ENCODE measurements at places on chromosomes 7 and 10. TPM values are rescaled to one million over a fixed set of nuclear protein-coding genes. Genes with fewer than 3 reads are reported as not detected.

DNA sequence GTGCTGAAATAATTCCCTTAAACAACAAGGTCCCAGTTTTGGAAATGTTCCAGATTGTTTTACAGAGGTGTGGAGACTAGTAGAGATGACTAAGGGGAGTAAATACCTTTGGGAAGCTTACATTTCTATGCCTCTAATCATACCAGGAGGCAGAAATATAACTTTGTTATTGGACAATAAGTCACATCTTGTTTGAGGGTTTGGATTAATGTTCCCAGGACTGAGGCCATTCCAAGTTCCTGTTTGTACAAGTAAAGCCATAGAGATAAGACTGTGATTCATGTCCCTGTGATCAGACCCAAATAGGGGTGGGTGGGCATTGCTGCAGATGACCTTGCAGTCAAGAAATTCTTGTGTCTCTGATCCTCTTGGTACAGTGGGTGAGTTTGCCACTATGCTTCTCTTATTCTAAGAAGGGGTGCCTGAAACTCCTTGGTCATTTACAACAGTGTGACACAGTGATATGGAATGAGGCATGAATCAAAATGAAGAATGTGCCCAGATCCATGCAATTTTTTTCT is 508.3 kb downstream of the SORCS3 start:
- DNase-seq = no peak

The GATA3 gene
- 10.4 TPM for total RNA-seq

DNA sequence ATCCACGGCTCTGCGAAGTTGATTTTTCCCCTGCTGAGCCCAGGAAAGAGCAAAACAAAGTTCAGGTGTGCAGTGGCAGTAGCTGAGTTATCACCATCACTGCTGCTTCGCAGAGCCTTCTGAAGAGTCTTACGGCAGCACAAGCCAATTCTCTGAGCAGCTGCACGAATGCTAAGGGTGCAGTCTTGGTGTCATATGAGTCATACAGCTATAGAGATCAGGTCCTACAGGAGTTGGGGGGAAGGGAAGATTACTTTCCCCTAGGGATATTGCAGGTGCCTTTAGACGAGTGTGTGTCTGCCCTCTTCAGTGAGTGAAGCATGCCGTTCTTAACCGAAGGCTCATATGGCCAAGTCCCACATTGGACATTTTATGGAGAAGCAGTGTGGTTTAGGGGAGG is 227.8 kb downstream of the CELF2 start:
- DNase-seq = no peak

GRCh38 chr7:150476285-150476684 is 25.9 kb downstream of the GIMAP8 start:
- no peak for DNase-seq

DNA sequence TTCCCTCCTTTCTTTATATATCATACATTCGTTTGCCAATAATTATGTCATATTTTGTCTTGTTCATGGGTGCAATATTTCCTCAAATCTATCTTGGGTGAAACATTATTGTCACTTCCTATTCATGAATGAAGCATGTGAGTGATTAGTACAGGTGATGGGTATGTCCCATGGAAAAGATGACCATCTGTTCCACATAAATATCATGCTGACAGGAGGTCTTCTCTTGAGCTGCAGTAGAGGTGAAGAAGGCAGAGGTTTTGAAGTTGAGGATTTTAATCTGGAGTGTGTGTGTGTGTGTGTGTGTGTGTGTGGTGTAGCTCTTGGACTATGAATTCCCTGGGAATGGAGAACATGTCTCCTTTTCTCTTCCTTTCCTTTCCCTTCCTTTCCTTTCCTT is 350.5 kb upstream of the CHRM2 start:
- no peak for DNase-seq

- DNase-seq = no peak
Observed at GRCh38 chr10:132647424-132647823, 109.8 kb downstream of the INPP5A start.

- no peak for DNase-seq
Observed at GRCh38 chr10:91172348-91172747, 48.1 kb upstream of the PCGF5 start.

GRCh38 chr7:30434140-30434799 is 44.3 kb downstream of the NOD1 start:
- no peak for DNase-seq

DNA sequence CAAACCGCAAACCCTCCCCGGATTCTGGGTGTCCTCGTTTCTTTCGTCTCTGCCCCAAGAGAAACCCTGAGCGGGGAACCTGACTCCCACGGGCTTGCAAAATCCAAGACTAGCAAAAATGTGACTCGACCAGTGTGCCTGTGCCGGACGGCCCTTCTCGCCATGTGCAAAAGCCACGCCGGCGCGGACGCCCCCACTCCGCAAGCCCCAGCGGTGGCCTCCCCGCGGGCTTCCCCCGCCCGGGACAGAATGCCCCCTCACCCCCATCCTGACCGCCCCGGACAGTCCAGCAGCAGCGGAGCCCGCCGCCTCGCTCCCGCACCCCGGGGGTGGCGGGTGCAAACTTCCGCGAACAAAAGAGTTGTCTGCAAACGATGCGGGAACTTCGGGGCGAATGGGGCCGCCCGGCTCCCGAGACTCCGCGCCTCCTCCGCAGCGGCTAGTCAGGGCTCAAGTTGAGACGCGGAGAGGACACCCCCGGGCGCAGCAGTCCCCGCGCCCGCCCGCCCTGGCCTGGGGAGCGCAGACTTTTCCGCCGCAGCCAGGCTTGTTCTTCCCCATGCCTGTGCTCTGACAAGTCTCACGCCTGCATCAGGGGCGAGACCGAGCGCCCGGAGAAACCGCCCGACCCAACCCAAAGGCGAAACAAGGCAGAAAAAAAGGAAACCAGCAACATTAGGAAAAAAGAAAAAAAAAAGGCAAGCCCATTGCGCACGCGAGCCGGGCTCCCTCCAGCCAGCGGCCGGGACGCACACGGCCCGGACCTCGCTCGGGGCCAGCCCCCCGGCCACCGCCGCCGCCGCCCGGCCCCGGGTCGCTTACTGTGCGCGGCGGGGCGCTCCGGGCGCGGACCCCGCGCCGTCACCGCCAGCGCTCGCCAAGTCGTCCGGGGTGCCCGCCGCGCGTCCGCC is 732 bp downstream of the FAM53B start:
- DNase-seq = no peak

DNA sequence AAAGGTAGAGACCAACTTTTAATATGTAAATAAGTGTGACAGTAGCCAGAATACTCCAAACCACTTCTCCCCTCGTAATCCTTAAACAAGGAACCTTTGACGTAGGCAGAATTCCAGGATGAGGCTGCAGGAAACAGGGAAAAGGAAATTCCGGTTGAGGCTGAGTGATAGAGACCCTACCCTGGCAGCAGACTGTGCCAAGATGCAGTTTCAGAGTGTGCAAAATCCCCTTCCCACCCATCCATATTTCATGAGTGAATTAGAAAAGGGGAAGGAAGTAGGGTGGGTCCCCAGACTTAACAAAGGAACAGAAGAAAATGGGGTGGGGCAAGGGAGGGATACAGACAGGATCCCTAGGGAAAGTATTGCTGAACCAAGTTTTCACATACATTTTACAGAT is 143.0 kb downstream of the RAPGEF5 start:
- no peak for DNase-seq

GRCh38 chr10:113565364-113565763 is 12.5 kb downstream of the HABP2 start:
- DNase-seq = no peak

DNA sequence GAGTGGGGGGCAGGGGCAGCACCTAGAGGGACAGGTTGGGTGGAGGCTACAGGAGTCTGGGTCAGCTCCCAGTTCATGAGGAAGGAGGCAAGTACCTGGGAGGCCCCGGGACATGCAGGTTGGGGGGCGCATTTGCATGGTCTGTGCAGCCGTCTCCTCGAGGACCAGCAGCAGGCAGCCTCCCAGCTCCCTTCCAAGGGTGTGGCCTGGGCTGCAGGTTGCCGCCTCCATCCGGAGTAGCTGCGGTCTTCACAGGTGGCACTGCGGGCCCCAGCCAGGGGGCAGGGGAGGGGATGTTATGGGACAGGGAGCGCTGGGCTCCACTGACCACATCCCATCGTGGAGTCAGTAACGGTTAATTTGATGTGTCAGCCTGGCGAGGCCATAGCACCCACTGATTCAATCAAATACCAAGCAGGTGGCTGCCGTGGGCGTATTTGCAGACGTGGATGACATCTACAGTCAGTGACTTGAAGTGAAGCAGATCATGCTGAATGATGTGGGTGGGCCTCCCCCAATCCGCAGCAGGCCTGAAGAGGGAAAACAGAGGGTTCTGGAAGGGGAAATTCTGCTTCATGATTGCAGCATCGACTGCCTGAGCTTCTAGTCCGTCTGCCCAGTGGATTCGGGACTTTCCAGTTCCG is 81.6 kb downstream of the PRKAG2 start:
- no peak for DNase-seq

DNA sequence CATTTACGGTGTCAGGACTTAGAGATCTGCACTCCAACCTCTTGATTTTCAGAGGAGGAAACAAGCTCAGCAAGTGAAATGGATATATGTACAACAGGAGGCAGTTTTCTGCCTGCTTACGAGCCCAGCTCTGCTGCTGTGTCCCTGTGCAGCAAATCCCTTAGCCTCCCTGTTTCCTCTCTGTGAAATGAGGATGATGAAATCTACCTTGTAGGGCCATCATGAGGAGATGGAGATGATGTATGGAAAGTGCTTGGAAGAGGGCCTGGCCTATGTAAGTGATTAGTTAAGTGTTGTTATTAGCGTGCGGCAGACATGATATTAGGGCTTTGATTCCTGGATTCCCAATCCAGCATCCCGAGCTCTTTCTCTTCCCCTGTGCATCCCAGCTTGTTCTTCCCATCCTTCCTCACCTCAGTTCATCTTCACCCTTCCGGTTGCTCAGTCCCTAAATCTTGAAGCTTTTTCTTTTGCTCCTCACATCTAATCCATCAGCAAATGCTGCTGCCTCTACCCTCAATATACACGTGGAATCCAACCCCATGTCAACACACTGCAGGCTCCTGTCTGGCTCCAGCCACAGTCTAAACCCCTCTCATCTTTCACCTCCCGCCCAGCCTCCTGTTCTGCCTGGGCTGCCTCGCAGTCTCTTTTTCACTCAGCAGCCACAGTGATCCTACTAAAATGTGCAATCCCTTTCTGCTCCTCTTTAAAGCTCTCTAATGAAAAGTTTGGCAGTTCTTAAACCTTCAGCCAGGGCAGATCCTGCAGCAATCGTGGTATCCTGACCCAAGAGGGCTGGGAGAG is 113.8 kb downstream of the MARCHF5 start:
- DNase-seq = no peak

The ZNF488 gene
- 1.5 TPM for total RNA-seq

The ZNF655 gene
- 79.7 TPM for total RNA-seq

DNA sequence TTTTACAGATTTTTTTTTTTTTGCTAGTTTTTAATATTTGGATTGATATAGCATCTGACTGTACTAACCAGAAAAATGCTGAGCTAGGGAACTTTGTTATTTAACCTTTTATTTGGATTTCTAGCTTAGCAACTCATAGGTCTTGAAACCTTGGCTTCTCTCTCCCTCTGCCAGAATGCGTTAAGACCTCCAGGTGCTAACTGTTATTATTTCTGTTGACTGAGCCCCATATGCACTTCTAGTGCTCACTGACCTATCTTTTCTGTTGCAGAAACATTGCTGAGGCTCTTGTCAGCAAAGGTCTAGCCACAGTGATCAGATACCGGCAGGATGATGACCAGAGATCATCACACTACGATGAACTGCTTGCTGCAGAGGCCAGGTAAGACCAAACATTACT is 143.6 kb downstream of the LRRC4 start:
- DNase-seq = no peak

DNA sequence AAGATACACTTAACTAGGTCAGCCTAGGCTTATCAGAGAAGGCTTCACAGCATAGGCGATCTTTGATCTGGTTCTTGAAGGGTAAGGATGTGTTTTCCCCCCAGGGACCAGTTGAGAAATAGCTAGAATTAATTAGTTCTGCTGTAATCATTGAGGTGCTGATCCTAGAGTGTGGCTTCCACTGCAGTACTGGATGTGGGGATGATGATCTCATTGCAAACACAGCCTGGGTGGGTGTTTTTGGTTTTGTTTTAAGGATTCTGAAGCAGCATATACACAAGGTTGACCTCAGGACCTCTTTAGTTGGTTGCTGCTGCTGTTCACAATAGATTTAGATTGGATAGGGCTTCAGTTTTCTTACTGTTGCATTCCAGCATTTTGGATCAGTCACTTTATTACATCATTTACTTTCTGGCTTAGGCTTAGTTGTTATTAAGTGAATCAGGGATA is 159.7 kb downstream of the AUTS2 start:
- DNase-seq = no peak

DNA sequence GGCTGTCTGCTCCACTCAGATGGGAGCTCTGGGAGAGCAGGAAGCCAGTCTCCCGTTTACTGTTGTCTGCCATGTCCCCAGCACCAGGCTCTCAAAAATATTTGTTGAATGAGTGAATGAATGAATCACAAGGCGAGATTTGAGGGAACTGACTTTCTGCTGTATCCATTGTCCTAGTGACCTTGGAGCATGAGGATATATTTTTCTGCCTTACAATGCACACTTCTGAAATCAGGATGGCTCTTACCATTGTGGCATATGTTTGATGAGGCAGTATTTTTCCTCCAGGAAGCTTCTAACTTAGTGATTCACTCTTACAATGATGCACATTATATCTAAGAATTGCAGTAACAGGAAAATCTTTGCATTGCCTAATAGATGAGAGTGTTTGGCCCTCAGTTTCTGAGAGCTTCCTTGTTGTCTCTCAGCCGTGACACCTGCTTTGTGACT is 136.4 kb downstream of the RPS24 start:
- no peak for DNase-seq

- DNase-seq = no peak
Observed at GRCh38 chr10:63719226-63719856, 198.1 kb downstream of the REEP3 start.

- no peak for DNase-seq
Observed at GRCh38 chr7:102322202-102322715, 34.0 kb downstream of the SPDYE6 start.

The ZNF365 gene
- total RNA-seq = 0.55 TPM

DNA sequence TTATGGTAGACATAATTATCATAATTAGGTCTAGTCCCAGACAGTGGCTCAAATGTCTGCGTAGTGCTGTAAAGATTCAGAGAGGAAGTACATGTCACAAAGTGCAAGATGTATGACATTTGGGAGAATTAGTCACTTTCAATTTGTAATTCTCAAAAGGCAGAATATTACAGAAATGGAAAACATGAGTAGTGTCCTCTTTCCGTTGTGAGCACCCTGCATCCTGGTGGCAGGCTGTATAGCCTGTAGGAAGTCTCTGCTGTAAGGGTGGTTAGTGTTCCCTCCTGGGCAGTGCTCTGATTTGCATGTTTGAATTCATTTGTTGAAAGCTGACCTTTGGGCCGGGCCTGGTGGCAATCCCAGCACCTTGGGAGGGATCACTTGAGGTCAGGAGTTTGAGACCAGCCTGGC is 17.0 kb downstream of the CDK14 start:
- DNase-seq = no peak

- DNase-seq = no peak
Observed at GRCh38 chr7:55438085-55438756, 73.1 kb downstream of the LANCL2 start.

DNA sequence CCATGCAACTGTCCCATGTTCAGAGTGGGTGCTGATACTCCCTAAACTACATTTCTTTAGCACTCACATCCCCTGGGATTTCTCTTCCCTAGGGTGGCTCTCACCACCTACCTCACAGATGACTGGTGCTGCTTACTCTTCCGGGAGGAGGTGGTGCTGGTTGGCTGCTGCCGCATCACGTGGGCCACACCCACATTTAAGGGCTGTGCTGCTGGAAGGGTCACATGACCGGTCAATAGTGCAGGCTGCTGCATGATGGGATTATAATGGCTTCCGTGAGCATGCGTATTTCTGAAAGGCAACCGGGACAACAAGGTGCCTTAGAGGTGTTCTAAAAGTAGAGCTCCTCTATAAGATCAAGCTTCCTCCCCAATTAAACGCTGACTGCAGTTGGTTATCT is 76.8 kb downstream of the CLEC2L start:
- no peak for DNase-seq

All from prostate gland (tissue), 2 donors.